Stimulated activated CD4-positive, alpha-beta T cell treated with anti-CD3 and anti-CD28 coated beads, Interleukin-1b, Interleukin-23, amount 100 ng/mL, for 1 hour (primary cell): ENCODE measurements at places on chromosomes 7 and 10.

DNA sequence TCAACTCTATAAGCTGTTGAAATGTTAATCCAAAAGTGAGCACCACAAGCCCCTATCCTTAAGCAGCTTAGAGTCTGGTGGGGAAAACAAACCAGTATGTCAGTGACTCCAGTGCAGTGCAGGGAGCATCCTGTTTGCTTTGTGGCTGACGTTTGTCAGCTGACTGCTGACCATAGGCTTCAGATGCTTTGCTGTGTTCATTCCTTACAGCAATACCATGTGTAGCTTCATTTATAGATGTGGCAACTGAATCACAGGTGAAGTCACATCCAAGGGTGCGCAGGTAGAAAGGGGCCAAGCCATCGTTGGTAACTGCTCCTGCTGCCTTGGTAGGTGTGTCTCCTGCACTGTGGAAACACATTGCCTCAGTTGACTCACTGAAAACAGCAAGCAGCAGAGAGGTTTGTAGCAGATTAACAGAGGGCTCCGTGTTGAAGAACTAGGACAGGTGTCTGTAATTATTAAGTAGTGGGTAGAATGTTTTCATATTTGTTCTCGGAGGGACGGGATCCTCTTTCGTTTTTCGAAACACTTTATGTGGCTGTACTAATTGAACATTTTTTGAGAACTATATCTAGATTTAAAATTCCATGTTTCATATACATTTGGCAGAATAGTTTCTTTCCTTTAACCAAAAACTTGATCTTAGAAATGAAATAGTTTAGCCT is 2.0 kb downstream of the INSIG1 start:
- DNase-seq, result no peak

DNA sequence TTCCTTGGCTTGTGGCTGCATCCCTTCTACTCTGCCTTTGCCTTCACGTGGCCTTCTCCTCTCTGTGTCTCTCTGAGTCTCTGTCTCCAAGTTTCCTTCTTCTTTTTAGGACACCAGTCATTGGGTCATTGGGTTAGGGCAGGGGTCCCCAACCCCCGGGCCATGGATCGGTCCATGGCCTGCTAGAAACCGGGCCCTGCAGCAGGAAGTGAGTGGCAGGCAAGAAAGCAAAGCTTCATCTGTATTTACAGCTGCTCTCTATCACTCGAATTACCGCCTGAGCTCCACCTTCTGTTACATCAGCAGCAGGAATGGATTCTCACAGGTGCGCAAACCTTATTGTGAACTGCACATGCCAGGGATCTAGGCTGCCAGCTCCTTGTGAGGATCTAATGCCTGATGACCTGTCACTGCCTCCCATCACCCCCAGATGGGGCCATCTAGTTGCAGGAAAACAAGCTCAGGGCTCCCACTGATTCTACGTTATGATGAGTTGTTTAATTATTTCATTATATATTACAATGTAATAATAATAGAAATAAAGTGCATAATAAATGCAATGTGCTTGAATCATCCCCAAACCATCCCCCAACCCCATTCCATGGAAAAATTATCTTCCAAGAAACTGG is 47.9 kb upstream of the DOCK1 start:
- no peak for DNase-seq

DNA sequence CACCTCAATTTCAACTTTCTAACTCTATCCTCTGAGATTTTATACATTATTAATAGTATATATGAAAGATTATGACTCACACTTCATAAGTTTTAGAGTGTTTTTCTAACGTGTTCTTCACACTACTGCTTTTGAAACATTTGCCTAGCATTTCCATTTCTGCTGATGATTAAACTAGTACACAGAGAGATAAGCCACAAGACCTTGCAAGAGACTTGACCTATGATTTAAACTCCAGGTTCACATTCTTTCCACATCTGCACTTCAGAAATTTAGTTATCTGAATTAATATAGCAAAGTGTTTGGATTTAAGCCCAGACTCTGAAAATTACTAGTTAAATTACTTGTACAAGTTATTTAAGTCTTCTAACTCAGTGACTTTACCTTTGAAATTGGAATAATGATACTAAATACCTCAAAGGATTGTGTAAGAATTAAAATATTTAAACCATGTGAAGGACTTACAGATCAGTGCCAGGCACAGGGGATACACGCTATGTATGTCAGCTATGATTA is 66.6 kb downstream of the PCLO start:
- no peak for DNase-seq

- DNase-seq, result no peak
Measured at GRCh38 chr7:116955801-116956476, 2.6 kb downstream of the ST7 start.

DNA sequence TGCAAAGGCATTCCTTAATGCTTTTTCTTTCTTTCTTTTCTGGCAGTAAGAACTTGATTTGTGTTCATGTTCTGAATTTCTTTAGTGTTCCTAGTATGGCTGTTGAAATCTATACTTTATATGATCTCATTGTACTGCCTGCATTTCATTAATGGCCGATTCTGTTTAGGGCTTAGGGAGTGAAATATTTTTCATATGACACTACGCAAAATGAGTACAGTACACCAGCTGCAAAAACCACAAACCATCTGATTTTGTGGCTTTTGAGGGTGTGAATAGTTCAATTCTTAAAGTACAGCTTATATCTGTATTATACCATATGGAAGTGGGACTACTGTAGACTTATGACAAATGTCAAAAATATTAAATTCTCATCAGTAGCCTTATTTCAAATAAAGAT is 69.1 kb upstream of the FOXP2 start:
- DNase-seq, result no peak

DNA sequence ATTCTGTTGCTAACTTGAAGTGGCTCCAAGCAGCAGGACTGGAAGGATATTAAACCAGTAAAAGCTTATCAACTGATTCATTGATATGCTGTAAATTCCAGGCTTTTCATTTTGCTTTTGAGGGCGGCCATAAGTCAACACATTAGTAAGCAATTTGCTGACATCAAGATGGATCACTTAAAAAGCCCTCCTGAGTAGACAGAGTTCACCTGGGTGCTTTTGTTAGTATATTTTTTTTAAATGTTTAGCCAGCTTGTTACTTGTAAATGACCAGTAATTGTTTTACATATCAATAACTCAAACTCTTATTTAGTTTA is 26.5 kb downstream of the RNF32 start:
- no peak for DNase-seq

DNA sequence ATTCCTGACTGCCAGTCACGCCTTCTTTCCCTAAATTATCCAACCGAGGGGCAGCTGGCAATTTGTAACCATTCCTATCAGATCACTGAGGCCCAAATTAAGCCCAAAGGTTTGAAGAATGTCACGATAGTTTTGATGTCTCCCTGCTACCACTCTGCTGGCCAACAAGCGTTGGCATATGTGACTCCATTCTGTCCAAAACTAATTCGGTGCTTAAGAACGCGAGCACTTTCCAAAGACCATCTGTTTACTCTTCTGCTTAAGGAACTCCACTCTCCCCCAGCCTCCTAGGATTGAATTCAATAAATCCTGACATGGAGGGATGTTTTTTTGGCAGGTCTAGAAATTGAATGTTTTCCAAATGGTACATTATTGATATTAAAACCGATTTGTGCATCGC is 131.5 kb upstream of the CTBP2 start:
- no peak for DNase-seq

DNA sequence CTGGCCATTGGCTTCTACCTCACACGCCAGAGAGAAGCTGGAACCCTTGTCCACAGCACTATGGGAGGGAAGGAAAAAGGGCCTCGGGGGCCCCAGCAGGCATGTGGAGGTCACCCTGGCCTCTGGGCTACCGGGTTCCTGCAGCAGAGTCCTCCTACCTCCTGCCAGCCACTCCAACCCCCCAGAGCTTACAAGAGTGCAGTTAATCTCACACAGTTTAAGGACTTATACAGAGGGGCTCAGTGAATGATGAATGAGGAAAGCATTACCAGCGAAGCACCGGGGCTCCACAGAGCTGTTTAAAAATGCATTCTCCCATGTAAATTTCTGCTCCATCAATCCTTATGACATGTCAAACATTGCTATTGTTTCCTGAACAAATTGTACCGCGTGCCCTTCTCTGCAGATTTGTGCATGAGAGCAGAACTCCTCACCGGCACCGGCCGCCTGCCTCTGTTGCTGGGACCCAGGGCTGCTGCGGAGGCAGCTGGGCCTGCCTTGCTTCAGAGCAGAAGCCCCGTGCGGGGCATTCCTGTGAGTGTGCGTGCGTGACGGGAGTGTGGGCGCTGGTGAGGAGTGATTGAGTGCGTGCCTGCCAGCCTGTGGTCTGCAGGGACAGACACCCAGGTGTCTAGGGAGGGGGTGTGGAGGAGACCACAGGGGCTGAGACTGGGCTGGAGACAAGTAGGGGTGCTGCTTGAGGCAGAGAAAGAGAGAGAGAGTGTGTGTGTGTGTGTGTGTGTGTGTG is 52.8 kb downstream of the C10orf105 start:
- DNase-seq, result no peak

GRCh38 chr10:71522442-71523144 is 125.9 kb downstream of the CDH23 start:
- no peak for DNase-seq

GRCh38 chr10:14312014-14312413 is 18.7 kb downstream of the FRMD4A start:
- DNase-seq, result no peak
